ENCODE measurements at places on chromosomes 6 and 20.

GRCh38 chr6:157584036-157584435 lies 203.0 kb downstream of the ZDHHC14 start:
- DNase-seq = no peak

DNA sequence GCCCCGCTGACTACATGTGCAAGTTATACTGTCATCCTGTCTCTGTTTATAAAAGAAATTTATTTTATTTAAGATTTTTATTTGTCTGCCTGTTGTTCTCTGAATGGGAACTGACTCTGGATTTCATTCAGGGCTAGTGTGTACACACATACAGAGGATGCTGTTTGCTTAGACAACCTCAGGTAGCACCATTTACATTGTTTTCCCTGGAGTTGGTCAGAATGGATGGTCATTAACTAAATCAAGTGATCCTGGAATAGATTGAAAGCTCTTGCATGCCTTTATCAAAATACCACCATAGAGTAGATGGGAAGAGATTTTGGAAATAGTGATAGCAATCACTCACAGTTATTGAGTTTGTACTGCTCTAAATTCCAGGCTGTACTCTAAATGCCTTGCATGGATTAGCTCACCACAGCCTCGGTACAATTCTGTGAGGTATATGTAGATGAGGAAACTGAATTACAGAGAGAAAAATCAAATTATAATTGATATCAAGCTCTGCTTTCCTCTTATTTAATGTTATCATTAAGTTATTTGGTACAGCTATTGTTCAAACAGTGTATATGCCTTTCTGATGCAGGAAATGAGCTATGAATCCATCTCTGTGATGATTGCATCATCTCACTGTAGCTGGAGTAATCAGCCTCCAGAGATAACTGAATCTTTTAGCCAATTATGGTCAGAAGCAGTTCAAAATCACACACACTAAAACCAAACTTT lies 51.9 kb downstream of the RNF217 start:
- DNase-seq = no peak

DNA sequence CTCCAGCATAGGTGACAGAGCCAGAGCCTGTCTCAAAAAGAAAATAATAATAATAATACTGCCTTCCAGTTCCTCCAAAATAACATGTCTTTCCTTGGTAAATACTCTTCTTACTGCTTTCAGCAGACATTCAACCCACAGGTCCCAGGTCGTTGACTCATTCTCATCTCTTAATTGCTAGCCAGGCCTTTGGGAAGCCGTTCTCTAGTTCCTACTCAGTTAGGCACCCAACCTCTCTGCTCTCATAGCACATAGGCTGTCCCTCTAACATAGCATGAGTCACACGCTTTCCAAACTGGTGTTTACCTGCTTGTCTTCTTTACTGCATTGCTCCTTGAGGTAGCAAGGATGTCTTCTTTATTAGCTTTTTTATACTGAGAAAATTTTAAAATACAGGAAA lies 98.8 kb downstream of the LAMA2 start:
- DNase-seq = no peak

DNA sequence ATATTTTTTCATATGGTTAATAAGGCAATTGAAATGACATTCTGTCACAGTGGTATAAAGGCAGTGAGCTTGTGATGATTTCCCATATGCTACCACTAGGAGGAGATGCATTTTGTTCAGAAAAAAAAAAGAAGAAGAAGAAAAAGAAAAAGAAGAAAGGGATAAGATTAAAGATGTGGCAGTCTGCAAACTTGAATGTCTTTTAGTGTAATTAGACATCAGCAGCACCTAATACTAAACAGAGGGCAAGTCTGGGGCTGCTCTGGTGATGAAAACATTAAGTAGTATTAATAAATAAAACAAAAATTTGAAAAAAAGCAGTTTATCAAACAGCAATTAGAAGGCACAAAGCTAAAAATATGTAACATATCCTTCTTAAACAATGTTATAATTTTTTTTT lies 95.4 kb upstream of the DEFB112 start:
- no peak for DNase-seq

GRCh38 chr20:325889-326644 lies 715 bp downstream of the SOX12 start:
- DNase-seq = peak; percentile 15

- no peak for DNase-seq
Measured at GRCh38 chr6:37947468-37947867, 127.9 kb downstream of the ZFAND3 start.

DNA sequence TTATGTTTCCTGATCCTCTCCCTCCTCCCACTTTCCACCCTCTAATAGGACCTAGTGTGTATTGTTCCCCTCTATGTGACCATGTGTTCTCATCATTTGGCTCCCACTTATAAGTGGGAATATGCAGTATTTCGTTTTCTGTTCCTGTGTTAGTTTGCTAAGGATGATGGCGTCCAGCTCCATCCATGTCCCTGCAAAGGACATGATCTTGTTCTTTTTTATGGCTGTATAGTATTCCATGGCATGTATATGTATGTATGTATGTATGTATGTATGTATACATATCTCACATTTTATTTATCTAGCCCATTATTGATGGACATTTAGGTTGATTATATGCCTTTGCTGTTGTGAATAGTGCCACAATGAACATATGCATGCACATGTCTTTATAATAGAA lies 188.7 kb downstream of the RFPL4B start:
- DNase-seq = no peak

GRCh38 chr6:83216806-83217205 lies 23.6 kb downstream of the RWDD2A start:
- DNase-seq = no peak

GRCh38 chr6:90199900-90200299 lies 96.7 kb downstream of the BACH2 start:
- DNase-seq = no peak

DNA sequence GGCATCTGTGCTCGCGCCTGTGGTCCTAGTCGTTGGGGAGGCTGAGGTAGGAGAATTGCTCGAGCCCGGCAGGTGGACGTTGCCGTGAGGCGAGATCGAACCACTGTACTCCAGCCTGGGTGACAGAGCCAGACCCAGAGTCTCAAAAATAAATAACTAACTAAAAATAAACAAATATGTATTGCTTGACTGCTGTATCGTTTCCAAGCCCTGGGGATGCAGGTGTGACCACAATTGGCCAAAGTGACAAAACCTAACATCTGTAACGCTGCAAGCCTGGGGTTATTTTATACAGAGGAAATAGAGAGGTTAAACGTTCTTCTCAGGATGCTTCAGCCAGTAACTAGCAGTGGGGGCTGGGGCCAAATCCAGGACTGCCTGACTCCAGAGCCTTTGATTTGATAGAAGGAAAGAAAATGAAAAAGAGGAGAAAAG lies 1.9 kb upstream of the SRSF3 start:
- DNase-seq = no peak

DNA sequence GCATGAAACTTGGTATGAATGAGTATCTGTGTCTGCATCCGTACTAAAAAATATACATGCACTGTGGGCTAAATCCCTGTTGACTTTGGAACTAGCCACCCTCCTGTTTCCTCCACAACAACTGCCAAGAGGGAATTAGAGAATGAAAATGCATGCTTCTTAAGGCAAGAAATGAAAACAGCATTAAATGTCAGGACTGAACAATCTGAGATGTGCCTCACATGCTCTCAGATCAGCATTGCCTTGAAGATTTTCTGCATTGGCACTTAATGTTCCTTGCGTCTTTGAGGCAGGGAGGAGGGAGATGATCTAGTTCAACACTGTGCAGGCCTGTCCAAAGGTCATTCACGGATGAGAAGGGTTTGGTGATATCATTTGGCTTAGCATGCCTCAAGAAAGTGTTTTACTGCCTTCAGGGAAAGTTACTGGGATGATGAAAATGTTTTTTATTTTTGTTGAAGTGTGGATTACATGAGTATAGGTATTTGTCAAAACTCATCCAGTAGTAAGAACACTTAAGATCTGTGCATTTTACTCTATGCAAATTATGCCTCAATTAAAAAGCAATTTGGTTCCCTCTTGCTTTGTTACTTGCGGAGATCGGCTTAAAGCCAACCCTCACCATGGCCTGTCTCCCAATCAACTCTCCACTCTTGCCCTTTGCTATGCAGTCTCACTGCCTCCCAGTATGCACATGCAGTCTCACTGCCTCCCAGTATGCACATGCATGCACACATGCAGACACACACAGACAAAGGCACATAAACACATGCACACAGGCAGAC lies 47.5 kb upstream of the RIN2 start:
- DNase-seq = no peak

DNA sequence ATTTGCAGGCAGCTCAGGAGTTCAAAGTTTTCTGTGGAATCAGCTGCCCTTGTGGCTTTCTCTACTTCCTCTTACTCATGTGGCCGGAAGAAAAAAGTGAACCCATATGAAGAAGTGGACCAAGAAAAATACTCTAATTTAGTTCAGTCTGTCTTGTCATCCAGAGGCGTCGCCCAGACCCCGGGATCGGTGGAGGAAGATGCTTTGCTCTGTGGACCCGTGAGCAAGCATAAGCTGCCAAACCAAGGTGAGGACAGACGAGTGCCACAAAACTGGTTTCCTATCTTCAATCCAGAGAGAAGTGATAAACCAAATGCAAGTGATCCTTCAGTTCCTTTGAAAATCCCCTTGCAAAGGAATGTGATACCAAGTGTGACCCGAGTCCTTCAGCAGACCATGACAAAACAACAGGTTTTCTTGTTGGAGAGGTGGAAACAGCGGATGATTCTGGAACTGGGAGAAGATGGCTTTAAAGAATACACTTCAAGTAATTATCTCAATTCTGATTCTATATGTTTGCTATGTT lies 1.1 kb downstream of the MGME1 start:
- no peak for DNase-seq

GRCh38 chr6:17905611-17906592 lies 81.5 kb downstream of the KIF13A start:
- no peak for DNase-seq

DNA sequence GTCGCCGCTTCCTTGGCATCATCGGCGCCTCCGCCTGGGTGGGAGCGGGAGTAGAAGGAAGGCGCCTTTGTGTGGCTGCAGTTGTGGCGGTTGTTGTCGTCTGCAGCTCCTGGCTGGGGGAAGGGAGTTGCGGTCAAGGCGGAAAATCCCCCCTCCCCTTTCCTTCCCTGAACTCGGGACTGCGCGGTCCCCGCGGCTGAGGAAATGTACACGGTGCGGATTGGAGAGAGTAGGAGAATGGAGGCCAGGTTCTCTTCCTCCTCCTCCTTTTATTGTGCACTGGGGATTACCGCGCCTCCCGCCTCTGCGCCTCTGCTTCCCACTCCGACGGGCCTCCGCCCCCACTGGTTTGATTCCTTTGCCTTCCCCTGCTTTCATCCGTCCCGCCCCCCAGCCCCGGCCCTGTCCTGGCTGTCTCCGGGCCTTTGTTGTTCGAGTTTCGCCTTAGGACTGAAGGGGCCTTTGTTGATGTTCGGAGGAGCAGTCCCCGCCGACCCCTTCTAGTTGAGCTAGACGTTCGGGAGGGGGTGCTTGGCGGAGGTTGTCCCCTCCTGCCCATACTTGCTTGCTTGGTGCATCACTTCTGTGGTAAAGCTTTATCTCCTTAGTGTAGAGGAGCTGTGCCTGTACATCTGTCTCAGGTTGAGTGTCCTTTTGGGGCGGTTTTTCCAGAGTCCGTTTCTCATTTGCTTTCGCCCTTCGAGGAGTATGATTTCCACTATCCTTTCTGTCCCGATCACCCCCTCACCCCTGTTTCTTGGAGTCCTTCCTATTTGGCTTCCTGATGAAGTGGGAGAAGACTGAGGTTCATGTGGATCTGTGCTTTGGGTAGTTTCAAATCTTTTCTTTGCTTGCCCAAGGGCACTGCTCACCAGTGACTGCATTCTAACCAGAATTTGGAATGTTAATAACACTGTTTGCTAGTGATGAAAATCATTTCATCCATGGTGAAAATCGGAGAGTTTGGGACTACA lies 764 bp downstream of the ZNF292 start:
- no peak for DNase-seq

DNA sequence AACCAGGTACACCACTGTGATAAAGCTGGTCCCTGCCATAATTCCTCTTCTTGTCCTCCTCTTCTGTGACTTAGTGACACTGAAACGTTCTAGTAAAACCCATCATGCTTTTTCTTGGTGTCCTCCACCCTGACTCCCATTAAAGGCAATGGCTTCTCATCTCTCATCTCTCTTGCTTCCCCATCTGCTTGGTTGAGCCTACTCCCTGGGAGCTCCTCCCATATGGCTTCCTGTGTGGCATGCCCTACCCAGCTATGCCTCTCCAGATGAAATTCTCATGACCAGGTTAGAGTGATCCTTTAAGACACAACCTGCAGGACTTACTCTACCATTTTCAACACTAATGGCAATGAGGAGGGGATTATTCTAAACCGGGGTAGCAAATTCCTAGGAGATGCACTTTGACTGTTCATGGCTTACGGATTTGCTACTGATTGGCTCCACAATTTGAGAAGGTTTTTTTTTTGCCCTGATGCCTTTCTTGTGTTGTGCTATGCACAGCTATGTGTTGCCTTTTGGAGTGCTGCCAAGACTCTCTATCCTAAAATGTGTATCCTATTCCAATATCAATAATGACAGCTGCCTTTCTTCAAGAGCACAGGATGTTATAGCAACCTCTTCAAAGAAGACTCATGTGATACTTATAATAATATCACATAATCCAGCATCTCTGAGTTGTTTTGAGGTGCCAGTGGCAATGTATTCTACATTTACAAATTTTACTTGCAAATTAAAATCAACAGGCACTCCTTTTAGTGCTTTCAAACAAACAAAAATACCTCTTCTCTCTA lies 6.1 kb downstream of the SIRPG start:
- no peak for DNase-seq

DNA sequence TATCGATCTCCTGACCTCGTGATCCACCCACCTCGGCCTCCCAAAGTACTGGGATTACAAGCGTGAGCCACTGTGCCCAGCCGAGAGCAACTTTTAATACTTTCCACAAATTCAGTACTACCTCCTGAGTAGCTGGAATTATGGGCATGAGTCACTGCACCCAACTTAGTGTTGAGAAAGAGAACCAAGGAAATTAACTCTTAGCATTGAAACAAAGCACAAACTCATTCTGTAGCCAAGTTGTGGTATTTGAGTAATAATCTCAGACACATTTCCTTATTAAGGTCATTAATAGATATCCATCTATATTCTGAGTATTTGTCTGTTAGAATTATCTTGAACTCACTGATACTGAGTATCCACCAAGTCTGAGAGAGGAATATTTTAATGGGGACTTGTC lies 14.3 kb upstream of the ELOVL2 start:
- no peak for DNase-seq

DNA sequence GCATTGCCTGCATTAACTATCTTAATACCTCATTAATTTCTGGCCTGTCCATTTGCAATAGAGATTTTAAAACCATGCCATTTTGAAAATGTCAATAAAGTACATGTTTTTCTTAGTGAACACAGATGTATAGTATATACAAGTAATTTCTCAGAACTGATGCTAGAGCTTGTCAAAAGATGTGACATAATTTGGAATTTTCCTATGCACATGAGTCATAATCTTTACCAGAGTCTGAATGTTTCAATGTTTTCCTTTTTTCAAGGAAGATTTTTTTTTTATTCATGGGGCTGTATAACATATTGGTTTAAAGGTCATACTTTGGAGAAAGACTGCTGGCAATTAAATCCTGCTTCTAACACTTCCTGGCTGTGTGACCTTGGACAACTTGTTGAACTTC lies 1347.5 kb upstream of the ADGRB3 start:
- no peak for DNase-seq

GRCh38 chr6:16582446-16583143 lies 178.7 kb downstream of the ATXN1 start:
- DNase-seq = no peak

GRCh38 chr6:41734666-41735426 lies 562 bp downstream of the TFEB start:
- peak; percentile 34 for DNase-seq

Measured in activated CD4-positive, CD25-positive, alpha-beta regulatory T cell (primary cell).